Cerebellar cortex (tissue), 1 donor: ENCODE measurements at places on chromosomes 11 and 22.

GRCh38 chr11:46967962-46968361 lies 31.4 kb downstream of the CSTPP1 start:
- DNase-seq, result no peak

DNA sequence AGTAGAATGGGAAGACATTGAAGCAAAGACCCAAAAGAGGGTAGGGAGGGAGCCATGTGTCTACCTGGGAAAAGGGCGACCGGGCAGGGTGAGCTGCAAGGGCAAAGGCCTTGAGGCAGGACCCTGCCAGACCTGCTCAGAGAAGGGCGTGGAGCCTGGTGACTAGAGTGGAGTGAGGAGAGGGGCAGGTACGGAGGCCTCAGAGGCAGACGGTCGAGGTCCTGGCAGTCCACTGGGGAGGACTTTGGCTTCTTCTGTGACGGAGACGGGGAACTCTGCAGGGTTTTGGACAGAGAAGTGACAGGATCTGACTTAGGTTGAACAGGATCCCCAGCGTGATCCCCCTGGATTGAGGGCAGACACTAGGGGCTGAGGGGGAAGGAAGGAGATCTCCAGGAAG lies 12.9 kb downstream of the RIBC2 start:
- no peak for DNase-seq

- no peak for DNase-seq
These were observed 336 bp upstream of the LIF start for GRCh38 chr22:30246814-30247376.

- DNase-seq, result no peak
These were observed 43.0 kb downstream of the KREMEN1 start for GRCh38 chr22:29115682-29116288.

GRCh38 chr22:39900306-39901227 lies at the start of gene GRAP2:
Gene GRAP2, plus strand, starts transcription at chr22:39901084. Its CDS starts 46,023 bp downstream, at chr22:39947107.
- DNase-seq, result no peak

DNA sequence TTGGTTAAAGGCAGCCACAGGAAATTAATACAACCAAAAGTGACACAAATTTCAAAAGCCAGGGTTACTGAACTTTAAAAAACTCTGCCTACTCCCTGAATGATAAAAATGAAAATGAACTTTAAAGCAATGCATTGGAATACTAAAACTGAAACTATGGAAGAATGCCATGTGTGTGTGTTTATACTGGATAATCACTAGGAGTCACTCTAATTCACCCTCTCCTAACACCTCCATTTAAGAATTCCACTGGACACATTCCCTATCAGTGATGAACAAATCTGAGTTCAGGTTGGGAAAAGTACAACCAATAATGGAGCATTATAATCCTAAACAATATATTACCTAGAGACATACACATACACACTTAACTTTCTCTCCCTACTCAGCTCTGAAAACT lies 27.5 kb upstream of the PLAAT3 start:
- DNase-seq, result no peak

GRCh38 chr11:107927559-107927958 lies 689 bp upstream of the RAB39A start:
- DNase-seq, result no peak

DNA sequence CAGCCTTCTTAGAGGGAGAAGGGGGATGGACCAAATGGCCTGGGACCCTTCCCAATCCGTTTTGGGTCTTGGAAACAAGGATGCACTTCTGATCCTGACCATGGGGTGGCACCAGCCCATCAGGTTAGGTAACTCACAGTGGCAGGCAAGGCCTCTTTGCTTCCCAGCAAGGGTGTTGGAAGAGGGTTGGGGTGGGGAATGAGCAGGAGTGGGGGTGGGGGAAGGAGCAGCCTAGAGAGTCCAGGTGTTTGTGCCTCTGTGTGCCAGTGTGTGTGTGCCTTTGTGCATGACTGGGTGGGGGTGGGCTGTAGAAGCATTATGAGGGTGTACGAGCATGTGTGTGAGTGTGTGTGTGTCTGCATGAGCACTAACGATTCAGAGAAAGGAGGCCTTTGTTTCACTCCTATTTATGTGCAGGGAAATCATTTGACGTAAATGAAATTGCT lies 213.1 kb downstream of the INSC start:
- peak; percentile 39 for DNase-seq

DNA sequence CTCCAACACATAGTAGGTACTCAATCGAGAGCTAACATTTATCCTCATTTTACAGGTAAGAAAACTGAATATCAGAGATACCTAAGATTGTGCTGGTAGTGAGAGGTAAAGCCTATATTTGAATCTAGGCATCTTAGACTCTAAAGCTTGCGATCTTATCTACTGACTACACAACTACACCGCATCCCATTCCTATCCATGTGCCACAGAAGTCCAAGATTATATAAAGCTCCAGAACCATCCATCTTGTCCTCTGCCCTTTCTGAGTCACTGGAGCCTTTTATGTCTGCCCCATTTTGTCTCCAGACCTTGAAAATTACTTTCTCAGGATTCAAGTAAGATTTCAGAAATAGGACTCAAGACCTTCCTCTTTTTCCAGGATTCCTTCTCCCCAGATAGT lies 84.4 kb downstream of the OR5AK2 start:
- DNase-seq, result no peak

- peak; percentile 65 for DNase-seq
These were observed 71.6 kb downstream of the LRP5 start for GRCh38 chr11:68383976-68384501.

DNA sequence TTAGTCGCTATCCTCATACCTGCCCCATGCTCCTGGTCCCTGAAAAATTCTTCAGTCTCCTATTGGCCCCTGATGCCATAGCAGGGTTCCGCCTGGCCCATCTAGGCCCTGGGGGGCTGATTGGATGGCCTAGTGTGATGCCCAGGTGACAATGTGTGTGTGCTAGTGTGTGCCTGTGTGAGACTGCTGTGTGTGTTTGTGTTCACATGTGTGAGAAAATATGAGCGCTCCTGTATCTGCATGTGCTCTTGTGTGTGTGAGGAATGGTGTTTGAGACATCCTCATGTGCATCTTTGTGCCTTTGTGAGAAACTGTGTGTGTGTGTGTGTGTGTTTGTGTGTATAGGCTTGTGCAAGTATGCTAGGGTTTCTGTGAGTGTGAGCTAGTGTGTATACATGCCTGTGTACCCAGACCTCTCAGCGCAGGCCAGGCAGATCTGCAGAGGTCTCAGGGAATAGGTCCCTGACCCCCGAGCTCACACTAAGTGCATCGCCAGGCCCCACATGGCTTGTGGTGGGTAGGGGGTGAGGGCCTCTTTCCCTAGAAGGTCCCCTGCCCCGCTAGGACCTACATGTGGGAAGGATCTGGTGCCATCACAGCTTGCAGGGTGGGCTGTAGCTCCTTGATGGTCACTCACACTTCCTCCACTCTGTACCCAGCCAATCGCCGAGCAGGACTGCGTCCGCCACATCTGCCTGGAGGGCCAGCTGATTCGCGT lies 64.6 kb downstream of the OTOG start:
- DNase-seq, result no peak

DNA sequence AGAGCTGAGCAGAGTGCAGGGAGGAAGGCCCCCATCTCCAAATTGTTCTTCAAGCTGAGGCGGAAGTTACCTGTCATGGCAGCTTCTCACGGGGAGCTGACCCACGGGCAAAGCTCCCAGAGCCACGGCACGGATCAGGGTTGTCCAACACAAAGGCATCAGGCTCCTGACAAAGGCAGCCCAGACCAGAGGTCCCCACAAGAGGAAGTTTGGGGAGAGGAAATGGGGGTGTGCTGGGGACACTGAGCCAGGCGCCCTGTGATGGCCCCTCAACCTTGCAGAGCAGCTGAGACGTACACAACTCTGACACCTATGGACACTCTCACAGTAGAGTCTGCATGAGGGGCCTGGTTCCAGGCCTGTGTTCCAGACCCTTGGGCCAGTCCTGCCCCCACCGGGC lies 95.6 kb downstream of the CTTN start:
- no peak for DNase-seq

GRCh38 chr22:41320416-41321240 lies 19.3 kb downstream of the ZC3H7B start:
- no peak for DNase-seq

DNA sequence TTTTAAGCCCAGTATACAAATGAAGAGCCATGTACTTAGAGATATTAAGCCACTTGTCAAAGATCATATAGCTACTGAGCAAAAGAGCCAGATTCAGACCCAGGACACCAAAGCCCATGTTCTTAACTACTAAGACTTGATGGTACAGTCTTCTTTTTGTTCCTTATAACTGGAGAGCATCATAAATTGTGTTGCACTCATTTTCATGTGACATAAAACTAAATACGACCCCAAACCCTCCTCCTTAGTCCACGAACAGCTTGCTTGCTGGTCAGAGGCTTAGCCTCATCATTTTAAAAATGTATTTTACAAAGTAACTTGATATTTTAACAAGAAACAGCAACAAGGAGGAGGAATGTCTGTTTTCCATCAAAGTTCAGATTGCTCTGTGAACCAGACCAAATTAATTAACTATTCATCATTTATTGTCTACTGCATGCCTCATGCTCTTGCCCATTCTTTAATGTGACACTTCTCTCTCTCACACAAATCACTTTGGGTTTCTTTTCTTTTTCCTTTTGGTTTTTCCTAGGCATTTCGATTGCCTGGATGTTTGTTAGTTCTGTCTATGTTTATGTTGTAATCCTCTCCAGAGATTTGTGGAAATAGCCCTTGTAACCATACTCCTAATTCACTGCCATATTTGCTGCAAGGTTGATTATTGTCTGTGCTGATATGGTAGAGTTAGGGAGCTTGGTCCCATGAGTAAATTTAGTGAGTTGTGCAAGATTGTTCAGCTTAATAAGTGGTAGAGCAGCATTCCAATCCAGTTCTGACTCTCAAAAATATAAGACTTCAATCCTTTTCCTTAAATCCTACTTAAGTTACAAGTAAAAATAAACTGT lies 8.4 kb upstream of the ARHGAP20 start:
- DNase-seq, result no peak

DNA sequence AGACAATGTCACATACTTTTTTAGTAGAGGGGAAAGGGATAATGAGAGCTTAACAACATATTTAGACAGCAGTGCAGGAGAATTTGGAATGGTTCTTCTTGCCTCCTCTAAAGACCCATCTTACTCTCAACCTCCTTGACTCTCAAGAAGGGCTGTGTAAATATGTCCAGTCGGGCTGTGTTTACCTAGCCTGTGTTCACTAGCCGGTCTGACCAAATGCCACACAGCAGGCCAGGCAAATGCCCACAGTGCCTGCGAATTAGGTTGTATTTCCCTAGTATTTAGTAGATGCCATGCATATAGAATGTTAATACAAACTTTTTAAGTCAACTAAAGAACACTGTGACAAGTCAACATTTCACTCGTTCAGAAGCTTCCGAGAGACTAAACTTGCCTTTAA lies 51.4 kb upstream of the MTMR2 start:
- DNase-seq, result no peak

GRCh38 chr22:35399114-35399677 lies 744 bp upstream of the MCM5 start:
- DNase-seq, result no peak

GRCh38 chr11:47499614-47500013 lies 50.7 kb upstream of the RAPSN start:
- no peak for DNase-seq
